Stimulated activated CD8-positive, alpha-beta memory T cell treated with anti-CD3 and anti-CD28 coated beads, Interleukin-2, amount 100 ng/mL, for 1 hour (primary cell): ENCODE measurements at places on chromosomes 16 and 17.

DNA sequence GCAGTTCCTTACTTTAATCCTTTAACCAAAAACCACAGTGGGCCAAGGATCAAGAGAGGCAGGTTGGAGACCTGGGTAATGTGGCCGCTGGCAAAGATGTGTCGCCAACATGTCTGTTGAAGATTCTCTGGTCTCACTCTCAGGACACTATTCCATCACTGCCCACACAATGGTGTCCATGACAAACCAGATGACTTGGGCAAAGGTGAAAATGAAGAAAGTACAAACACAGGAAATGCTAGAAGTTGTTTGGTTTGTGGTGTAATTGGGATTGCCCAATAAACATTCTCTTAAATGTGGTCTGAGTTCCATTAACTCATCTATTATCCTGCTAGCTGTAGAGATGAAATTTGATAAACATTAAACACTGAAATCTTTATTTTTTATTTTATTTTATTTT, 43.3 kb downstream of the SALL1 start:
- no peak for DNase-seq

DNA sequence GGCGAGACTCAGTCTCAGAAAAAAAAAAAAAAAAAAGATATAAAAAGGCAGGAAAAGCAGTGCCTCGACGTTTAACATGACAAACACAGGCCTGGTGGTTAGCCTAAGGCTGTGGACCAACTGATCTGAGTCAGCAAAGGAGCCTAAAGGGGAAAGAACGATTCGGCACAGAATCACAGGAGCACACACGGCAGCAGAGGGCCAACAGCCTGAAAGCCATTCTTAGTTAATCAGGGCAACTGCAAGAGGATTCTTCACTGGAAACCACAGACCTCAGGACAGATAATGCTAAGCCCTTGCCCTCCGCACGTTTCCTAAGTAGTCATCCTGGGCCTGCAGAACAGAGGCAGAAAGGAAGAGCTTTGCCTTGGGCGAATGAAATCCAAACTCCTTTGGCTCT, 14.7 kb downstream of the TMEM11 start:
- no peak for DNase-seq

GRCh38 chr17:58079300-58080033, 3.8 kb upstream of the DYNLL2 start:
- DNase-seq: no peak

GRCh38 chr16:1487395-1488053, 1.2 kb downstream of the PTX4 start:
- DNase-seq: no peak

DNA sequence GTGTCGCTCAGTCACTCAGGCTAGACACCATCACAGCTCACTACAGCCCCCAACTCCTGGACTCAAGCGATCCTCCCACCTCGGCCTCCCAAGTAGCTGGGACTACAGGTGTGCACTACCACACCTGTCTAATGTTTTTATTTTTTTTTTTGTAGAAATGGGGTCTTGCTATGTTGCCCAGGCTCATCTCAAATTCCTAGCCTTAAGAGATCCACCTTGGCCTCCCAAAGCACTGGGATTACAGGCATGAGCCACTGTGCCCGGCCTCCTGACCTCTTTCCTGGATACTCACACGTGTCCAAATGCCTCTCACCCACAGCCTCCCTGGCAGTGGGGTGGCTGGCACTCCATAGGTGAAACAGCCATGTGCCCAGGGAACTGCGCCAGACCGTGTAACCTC, 17.5 kb downstream of the CAMKK1 start:
- no peak for DNase-seq

- no peak for DNase-seq
These were observed 808 bp upstream of the RGS11 start for GRCh38 chr16:276426-277077.

DNA sequence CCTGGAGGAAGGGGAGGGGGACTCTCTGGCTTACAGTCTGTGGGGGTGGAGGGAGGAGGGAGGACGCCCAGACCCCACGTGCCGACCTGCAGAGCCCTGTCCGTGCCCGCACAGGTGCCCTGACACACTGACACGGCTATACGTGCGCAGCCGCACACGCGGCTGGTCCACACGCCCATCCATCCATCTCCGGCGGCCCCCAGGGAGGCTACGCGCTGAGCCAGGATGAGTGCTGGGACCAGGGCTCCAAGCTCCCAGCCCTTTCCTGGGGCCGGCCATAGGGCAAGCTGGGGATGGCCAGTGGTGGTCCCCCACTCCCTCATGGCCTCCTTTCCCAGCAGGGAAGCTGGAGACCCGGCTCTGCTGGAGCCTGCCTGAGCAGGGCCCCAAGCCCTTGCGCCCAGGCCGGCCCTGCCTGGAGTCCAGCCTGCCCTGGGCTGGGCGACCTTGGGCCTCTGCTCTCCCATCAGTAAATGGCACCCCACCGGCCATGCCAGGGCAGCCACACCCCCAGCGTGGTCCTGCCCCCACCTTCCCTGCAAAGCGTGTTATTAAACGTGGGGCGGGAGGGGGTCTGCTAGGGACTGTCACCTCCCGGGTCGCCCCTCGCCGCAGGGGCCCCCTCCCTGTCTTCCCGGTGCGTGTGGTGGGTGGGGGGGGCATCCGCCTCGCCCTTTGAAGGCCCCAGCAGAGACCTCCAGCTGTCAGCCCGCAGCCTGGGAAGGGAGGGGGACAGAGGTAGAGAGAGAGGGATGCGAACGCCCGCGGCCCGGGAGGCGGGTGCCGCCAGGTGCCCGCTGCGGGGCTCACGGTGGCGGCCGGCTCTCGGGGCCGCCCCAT, 863 bp downstream of the CASKIN1 start:
- DNase-seq: no peak

DNA sequence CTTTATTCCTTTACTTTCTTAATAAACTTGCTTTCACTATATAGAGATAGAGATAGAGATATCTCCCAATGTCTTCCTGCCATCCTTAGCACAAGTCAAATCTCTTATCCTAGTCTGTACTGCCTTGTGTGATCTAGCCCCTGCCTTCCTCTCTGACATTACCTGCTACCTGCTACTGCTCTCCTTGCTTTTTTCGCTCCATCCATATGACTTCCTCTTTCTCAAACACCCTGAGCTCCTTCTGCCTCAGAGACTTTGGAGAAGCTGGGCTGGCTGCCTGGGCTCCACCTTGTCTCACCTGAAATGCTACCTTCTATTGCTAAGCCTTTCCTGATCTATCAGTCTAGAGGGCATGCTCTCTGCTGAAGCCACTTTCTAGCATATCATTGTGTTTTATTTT, 24.7 kb upstream of the WSB1 start:
- DNase-seq: no peak

- DNase-seq: no peak
These were observed 372.1 kb downstream of the CPPED1 start for GRCh38 chr16:12431561-12431960.

GRCh38 chr17:77312786-77313599, 172.2 kb downstream of the SEC14L1 start:
- DNase-seq: no peak

- DNase-seq: no peak
These were observed 295.3 kb downstream of the SLC39A11 start for GRCh38 chr17:72797142-72797541.

- DNase-seq: no peak
These were observed 238.8 kb downstream of the SLC39A11 start for GRCh38 chr17:72853440-72854415.

- no peak for DNase-seq
These were observed 169.8 kb downstream of the WSCD1 start for GRCh38 chr17:6240001-6240400.

- DNase-seq: no peak
These were observed 13.8 kb upstream of the CDR2 start for GRCh38 chr16:22388101-22388644.

GRCh38 chr16:87057211-87057881, 259.8 kb downstream of the C16orf95 start:
- DNase-seq: no peak

DNA sequence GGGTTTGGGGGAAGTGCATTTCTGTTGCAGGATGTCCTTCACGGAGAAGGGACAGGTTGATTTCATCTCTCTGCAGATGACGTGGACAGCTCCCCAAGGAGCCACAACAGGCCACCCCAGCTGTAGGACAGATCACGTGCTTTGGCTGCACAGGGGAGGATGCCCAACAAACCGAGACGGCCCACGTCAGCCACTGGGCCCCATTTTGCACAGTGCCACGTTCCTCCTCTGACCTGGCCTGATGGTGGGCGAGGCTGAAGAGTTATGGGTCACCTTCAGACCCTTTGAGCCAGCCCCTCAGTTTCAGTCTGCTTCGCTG, 9.0 kb upstream of the RHBDL3 start:
- no peak for DNase-seq

- no peak for DNase-seq
These were observed 8.2 kb downstream of the CRAMP1 start for GRCh38 chr16:1620391-1620790.

- no peak for DNase-seq
These were observed 3.3 kb downstream of the CDH15 start for GRCh38 chr16:89174877-89175276.

DNA sequence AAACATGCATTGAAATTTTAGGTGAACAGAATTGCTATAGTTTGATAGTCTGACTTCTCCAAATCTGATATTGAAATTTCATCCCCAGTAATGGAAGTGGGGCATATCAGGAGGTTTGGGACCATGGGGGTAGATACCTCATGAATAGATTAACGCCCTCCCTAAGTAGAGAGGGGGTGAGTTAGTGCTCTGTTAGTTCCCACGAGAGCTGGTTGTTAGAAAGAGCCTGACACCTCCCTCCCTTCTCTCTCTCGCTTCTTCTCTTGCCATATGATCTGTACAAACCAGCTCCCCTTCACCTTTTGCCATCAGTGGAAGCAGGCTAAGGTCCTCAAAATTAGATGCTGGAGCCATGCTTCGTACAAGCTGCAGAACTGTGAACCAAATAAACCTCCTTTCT, 78.8 kb downstream of the BRIP1 start:
- no peak for DNase-seq

GRCh38 chr17:21215935-21216334, 2.0 kb upstream of the TMEM11 start:
- no peak for DNase-seq

GRCh38 chr16:22337849-22338635, 36.4 kb downstream of the CDR2 start:
- no peak for DNase-seq

DNA sequence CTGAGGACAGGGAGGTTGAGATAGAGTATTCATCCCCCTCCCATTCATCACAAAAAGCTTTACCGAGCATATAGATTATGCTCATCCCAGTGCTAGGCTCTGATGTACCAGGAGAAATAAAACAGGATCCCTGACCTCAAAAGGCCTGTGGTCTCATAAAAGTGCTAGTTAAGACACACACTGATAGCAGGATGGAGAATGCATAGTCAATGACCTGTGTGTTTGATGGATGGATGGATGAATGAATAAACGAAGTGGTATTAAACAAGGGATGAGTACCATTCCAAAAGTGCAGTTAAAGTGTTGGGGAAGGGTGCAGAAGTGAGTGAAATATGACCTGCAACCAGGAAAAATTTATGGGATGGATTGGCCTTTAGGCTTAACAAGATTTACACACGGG, 133.9 kb upstream of the NUDT7 start:
- DNase-seq: no peak

DNA sequence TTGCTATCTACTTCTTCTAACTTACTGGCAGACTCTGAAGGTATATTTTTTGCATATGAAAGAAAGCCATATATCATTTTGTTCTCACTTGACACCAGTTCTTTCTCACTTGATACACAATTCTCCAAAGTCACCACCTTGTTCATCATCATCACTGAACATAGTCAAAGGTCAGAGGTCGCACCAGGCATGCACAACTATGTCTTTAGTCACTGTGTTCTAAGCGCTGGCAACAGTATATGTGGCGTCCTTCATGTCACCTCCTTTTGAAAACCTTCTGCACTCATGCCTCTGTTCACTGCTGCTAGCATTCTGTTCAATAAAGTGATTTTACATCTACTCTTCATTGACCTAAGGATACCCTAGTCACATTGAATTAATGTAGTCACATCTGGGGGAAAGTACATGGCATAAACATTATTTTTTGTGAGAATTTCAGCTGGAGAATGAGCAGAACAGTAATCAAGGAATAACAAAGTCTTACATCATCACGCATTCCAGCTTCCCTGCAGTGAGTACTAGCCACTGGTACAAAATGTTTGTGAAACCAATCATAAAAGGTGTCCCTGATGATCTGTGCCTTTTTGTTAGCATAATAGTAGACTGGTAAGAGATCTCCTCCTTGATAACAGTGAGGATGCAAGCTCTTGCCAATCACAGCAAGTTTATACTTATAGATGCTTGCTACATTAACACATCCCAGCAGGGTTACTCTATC, 20.5 kb upstream of the TBX4 start:
- DNase-seq: no peak

- no peak for DNase-seq
These were observed 65.6 kb downstream of the SMG6 start for GRCh38 chr17:2237950-2238349.

- no peak for DNase-seq
These were observed 175.7 kb downstream of the PARN start for GRCh38 chr16:14454391-14454790.

DNA sequence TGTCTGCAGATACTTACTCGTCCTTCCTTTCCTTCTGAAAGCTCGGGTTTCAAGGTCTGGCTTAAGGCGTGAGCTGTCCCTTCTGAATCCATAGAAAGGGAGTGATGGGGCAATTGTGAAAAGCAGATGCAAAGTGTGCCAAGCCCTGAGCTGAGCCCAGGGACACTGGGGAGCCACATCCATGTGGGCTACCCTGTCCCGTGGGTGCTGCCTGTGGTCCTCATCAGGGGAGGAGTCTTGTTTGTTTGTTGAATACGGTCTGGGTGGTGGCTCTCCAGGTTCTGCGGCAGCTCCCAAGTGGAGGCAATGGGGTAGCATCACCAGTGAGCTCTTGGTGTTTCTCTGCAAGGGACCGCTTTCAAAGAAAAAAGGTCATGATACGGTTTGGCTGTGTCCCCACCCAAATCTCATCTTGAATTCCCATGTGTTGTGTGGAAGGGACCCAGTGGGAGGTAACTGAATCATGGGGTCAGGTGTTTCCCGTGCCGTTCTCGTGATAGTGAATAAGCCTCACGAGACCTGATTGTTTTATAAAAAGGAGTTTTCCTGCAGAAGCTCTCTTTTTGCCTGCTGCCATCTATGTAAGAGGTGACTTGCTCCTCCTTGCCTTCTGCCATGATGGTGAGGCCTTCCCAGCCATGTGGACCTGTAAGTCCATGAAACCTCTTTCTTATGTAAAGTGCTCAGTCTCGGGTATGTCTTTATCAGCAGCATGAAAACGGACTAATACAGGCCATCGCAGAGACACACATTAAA, 1.0 kb upstream of the ALG1 start:
- no peak for DNase-seq

DNA sequence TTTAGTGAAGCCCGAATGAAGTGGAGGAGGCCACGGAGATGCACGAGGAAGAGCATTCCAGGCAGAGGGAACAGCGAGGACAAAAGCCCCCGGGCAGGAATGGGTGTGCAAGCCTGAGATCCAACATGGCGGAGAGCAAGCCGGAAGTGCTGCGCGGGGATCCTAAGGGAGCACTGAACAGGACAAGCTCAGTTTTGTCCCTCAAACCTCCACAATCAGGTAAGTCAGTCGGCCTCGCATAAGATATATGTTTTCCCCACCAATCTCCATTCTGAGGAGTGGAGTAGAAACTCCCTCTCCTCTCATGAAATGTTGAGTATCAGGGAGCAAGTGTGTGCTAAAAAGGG, 32.9 kb upstream of the USP22 start:
- no peak for DNase-seq
